ENCODE measurements at places on chromosomes 11 and 22.

GRCh38 chr11:3632070-3632660 lies 9.6 kb downstream of the ART5 start:
- no peak for DNase-seq

GRCh38 chr11:32830413-32830738 lies 649 bp downstream of the PRRG4 start:
- no peak for DNase-seq

GRCh38 chr11:73223998-73224730 lies 6.1 kb downstream of the P2RY2 start:
- DNase-seq: no peak

GRCh38 chr11:68146010-68146540 lies 24.9 kb upstream of the CHKA start:
- DNase-seq: no peak

GRCh38 chr11:125768336-125769046 lies 10.1 kb downstream of the PATE2 start:
- DNase-seq: no peak

DNA sequence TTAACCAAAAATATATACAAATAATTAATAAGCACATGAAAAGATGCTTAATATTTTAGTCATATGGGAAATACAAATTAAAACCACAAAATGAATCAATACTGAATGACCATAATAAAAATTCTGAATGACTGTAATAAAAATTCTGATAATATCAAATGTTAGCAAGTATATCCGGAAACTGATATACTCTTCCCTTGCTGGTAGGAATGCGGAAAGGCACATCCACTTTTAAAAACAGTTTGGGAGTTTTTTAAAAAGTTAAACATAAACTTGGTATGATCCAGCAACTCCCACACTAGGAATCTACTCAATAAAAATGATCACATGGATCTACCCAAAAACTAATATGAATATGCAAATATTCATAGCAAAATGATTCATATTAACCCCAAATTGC lies 30.8 kb upstream of the GRIA4 start:
- DNase-seq: no peak
